WTC11 (cell line): ENCODE measurements at places on chromosomes 2 and 18. TPM values are rescaled to one million over a fixed set of nuclear protein-coding genes. Genes with fewer than 3 reads are reported as not detected.

The IL36B gene
- total RNA-seq: not detected in 3 replicates

The CDC42EP3 gene
- total RNA-seq: 21.2 to 31.5 TPM (median 21.8 TPM) in 3 replicates

The NYAP2 gene
- not detected in 3 replicates for total RNA-seq

The BCL11A gene
- total RNA-seq: 45.0 to 53.2 TPM (median 46.8 TPM) in 3 replicates
